A172 (cell line): ENCODE measurements at places on chromosomes 1 and 21.

DNA sequence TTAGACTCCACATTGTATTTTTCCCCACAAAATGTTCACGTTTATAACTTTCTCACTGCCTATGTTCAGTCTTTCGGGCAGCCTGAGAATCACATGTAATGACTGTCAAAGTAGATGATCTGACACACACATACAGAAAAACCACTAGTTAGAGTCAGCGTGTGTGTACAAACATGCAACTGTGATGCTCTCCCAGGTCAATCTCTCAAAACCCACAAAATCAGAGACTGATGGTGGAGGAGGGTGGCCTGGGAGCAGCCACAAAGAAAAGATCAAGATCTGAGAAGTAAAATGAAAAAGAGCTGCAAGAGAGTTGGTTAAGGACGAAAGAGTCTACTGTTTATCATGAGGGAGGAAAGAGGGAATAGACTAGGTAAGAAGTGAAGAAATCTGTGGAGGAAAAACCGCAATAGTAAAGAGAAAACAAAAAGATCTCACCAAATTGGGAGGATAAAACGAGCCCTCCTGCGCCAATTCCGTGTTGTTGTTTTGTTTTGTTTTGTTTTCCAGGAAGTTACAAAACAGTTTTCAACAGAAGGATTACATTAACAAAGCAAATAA is 2.3 kb downstream of the EGLN1 start:
- DNase-seq, result peak; percentile 17

- no peak for DNase-seq
These were observed 2.6 kb upstream of the FCRLB start for GRCh38 chr1:161718559-161719324.

- no peak for DNase-seq
These were observed 434.6 kb upstream of the PRMT6 start for GRCh38 chr1:106621853-106622252.

- DNase-seq, result no peak
These were observed 25.5 kb upstream of the PSMG1 start for GRCh38 chr21:39208624-39209333.

- peak; percentile 61 for DNase-seq
These were observed 13.0 kb downstream of the FAM229A start for GRCh38 chr1:32349211-32349708.

DNA sequence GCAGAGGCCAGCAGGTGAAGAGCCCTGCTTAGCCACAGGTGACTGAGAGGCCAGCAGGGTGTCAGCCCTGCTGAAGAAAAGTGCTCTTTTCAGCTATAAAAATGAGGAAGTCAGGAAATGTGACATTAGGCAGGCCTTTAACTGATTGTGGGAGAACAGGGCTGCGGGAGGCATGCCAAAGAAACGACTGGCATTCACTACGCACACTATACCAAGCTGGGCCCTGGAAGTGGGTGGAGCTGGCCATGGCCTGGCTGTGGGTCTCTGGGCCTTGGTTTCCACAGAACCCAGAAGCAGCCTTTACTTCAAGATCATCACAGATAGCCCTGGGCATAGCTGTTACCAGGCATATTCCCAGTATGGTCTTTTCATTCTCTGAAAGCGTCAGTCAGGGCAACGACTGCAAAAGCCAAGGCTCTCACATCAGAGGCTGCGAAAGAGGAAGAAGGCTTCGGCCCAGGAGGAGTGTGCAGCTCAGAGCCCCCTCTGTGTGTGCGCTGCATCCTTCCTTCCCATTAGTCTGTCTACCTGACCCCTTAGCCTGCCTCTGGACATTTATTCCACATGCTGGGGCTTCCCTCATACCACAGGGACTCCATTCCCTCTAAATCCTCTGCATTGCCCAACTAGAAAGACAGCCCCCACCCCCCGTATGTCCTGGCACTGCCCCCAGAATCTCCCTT is 14.3 kb downstream of the SLC2A1 start:
- peak; percentile 64 for DNase-seq

GRCh38 chr1:155177918-155178281 is 4.3 kb downstream of the TRIM46 start:
- no peak for DNase-seq

DNA sequence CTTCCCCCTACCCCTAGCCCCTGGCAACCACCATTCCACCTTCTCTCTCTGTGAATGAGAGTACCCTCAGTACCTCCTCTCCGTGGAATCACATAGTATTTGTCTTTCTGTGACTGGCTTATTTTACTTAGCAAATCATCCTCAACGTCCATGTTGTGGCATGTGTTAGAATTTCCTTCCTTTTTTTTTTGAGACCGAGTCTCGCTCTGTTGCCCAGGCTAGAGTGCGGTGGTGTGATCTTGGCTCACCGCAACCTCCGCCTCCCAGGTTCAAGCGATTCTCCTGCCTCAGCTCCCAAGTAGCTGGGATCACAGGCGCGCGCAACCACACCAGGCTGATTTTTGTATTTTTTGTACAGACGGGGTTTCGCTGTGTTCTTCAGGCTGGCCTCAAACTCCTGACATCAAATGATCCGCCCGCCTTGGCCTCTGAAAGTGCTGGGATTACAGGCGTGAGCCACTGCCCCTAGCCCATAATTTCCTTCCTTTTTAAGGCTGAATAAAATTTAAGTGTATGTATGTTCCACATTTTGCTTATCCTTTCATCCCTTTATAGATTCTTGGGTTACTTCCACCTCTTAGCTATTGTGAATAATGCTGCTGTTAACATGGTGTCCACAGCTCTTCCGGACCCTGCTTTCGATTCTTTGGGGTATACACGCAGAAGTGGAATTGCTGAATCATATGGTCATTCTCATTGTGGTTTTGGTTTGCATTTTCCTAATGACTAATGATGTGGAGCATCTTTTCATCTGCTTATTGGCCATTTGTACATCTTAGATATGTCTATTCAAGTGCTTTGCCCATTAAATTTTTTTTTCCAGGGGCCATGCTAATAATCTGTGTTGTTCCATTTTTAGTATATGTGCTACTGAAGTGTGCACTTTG is 32.3 kb downstream of the ERRFI1 start:
- peak; percentile 37 for DNase-seq

GRCh38 chr1:153459655-153460054 is 796 bp downstream of the S100A7 start:
- no peak for DNase-seq

DNA sequence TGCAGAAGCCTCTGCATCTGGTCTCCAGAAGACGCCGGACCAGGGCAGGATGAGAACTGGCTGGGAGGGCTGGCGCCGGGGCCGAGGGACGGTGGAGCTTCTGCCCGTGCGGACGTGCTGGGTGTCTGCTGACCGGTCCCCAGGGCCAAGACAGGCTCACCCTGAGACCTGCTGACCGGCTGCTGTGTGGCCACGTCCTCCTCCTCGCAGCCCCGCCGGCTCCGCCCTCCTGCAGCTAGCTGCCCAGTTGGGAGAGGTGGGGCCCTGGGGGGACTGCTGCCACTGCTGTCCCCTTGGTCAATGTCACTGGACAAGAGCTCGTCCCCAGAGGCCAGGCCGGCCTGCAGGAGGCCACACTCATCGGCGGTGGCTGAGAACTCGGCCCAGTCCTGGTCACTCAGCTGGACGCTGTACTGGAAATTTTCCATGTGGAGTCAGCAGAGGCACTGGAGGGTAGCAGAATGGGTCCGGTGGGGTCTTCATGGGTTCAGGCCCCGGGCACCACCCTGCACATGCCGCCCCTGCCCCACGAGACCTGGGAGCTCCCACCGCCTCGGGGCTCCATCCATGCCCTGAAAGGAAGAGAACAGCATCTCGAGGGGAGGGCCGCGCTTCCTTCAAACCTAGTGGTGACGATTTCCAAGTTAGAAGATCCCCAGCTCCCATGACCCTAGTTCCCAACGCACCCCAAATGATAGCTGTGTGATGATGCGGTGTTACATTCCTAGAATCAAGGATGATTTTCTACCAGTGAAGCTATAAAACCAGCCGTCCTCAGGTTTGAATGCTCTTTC is 1.1 kb downstream of the PERM1 start:
- DNase-seq, result no peak

DNA sequence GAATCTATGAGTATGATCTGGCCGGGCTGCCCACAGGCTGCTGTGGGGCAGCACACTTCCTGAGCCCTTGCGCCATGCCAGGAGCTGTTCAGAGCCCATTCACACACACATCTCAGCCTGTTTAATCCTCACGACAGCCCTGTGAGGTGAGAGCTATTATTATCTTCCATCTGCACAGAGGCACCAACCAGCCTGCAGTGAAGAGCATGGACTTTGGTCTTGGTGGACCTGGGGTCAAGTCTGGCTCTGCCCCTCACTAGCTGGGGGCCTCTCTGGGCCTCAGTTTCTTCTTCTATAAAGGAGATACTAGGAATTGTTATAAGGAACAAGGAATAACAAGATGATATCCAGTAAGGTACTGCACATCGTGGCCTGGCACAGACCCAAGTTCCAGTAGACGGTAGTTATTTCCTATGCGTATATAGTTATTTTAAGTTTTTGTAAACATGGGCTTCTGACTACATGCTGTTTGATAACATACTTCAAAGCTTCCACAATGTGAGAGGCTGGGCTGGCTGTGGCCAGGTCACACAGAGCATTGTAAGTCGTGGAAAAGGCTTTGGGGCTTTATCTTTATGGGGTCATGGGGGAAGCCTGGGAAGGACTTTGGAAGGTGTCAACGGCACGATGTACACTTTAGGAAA is 3.4 kb upstream of the PADI2 start:
- DNase-seq, result peak; percentile 17

DNA sequence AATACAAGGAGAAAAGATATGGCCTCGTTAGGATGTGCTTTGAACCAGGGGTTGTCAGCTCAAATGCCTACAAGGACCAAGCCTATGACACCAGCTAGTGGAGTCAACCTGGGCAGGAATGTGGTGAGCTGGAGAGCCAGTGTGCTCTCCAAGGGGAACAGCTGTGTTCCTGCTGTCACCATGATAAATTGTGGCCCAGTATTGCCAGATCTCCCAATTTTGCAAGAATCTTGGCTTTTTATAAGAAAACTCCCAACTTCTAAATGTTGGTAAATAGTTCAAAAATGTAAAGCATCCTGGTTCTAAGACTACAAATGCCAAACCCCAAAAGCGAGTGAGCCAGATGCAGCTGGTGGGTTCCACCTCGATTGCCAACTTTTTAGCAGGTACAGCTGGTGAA is 391.1 kb downstream of the PLPP3 start:
- DNase-seq, result no peak

DNA sequence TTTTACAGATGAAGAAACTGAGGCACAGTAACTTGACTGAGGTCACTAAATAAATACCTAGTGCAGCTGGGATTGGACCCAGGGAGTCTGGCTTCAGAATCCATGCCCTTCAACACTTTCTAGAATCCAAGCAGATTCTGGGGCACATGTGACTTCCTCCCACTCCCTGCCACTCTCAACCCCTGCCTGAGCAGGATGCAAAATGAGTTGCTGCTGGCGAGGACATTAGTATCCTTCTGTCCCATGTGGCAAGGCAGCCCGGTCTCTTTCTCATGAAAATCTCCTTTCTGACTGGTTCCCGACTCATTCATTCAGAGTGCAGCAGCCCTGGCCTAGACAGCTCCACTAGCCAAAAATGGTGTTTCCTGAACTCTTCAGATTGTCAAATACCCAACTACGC is 28.4 kb downstream of the TNNT2 start:
- DNase-seq, result no peak

- no peak for DNase-seq
These were observed 33.1 kb upstream of the ZNF644 start for GRCh38 chr1:91054780-91055481.

DNA sequence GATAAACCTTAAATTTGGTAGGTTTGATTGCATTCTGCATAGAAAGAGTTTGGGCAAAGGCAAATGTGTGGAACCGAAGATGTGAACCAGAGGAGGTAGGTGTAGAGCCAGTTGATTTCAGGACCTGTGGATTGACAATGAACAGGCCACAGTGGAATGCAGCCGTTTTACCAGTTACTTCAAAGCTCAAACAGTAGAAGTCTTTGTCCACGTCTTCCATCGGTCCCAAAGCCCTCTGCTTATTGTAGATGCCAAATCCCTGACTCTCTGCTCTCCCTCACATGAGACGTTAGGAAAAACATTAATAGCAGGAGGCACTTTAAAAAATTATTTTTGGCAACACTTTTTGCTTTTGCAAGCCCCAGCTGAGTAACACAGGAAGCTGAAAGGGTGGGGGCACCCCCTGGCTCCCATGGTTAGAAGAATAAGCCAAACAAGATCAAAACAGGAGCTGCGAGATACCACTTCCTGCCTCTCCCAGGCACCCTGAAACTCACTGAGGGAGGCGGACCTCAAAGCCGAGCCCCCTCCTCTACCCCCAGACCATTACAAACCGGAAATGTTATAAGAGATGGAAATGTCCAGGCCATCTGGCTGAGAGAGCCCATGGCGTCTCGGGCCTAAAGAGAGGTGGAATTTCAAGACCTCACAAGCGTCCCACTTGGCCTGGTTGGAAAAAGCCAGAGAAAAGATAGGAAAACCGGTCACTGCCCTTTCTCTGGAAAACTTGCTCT is 13.5 kb downstream of the TRAF3IP3 start:
- peak; percentile 94 for DNase-seq

- no peak for DNase-seq
These were observed 45.1 kb downstream of the MT1HL1 start for GRCh38 chr1:236959112-236959511.

DNA sequence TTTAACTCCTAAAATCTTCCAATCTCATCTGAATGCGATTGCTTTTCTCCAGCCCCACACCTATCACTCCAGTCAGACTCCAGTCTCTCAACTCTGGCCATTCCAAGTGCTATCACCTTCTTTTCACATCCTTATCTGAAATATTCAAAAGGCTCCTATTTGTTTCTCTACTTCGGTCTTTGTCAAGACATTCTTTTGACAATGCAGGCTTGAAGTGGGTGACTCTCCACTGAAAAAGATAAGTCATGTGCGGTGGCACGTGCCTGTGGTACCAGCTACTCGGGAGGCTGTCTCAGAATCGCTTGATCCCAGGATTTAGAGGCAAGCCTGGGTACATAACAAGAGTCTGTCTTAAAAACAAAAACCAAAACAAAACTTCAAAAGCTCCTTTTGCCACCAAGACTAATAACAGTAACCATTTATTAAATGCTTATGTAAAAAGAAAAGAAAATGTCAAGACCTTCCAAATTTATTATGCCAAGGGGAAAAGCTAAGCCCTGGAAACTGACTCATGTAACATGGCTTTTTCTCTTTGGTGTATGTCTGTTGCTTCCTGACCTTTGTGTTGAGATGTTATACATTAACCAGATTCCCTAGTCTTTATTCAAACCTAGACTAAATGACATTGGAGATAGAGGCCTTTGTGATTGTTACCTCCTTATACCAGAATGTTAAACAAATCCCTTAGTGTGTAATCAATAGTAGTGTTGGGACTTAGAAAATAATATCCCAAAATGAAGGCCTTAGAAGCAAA is 3.6 kb downstream of the ALG14 start:
- no peak for DNase-seq

DNA sequence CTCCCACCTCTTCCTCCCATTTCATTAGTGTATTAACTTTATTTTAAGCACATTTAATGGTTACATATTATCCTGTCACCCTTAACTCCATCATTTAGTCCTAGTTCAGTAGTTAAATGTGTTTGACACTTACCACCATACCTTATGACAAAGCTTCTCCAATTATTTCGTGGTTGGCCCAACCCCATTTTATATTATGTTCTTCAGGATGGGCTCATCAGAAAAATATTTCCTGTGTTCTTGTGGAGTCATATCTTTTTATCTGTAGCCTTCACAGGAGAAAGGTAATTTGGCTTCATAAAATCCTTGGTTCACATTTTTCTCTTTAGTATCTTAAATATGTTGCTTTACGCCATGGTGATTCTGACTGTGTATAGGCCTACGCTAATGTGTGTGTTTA is 142.3 kb upstream of the COL6A1 start:
- DNase-seq, result peak; percentile 42

- no peak for DNase-seq
These were observed 34.7 kb downstream of the RGSL1 start for GRCh38 chr1:182484531-182485257.

GRCh38 chr1:169957884-169958283 is 64.2 kb upstream of the SCYL3 start:
- no peak for DNase-seq
